NCI-H226 (cell line): ENCODE measurements at places on chromosomes 11 and 22.

DNA sequence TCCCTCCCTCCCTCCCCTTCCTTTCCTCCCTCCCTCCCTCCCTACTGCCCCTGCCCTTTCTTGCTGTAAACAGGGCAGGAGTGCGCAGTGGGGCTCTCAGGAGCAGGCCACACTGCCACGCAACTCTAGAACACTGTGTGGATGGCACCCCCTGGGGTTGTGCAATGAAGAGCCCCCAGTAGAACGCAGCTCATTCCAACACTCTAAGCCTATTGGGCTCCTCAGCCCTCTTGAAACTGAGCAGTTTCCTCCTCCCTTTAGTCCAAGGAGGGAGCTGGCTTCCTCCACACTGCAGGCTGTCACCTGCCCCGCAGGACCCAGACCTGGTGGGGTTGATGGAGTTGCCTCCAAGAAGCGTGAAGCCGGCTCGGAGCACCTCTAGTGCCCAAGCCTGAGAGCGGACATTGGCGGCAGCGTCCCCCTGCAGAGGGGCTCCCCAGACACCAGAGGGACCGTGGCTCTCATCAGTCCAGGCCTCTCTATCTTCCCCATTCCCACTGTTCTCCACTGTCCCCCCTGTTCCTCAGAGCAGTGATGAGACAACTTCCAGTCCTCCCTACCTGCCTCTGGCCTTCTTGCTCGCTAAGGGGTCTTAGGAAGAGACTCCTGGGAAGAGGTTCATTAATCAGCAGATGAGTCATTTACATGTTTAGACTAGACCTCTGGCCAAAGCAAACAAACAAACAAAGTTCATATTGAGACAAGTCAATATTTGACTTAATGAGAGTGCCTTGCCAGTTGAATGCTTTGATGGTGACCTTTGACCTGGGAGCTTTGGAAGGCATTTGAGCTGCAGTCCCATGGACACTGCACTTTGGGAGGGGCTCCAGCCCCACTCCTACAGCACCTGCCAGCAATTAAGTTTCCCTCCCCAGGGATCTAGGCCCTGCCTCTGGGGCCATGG lies 64.0 kb downstream of the RPUSD4 start:
- no peak for DNase-seq

DNA sequence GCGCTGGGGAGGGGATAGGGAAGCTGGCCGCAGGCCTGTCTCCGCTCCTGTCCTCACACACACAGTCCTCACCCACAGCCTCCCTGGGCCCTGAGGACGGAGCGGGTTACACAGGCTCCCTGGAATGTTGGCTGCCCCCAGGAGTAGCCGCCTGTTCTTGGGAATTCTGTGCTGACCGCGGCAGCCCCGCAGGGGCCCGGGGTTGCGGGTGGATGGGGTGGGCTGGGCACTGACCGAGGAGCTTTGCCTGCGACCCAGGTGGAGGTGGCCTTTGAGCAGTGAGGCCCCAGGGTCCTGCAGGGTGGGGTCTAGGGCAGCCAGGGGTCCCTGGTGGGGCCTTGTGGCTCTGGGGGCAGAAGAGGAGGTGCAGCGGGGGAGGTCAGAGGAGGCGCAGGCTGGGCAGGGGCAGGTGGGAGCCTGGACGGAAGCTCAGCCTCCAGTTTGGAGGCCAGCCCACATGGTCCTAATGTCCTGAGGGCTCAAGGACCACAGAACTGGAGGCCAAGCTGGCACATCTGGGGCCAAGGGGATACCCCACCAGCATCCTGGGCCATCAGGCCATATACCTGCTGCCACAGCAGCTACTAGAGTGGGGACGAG lies 6.6 kb upstream of the MRGPRG start:
- DNase-seq: no peak

DNA sequence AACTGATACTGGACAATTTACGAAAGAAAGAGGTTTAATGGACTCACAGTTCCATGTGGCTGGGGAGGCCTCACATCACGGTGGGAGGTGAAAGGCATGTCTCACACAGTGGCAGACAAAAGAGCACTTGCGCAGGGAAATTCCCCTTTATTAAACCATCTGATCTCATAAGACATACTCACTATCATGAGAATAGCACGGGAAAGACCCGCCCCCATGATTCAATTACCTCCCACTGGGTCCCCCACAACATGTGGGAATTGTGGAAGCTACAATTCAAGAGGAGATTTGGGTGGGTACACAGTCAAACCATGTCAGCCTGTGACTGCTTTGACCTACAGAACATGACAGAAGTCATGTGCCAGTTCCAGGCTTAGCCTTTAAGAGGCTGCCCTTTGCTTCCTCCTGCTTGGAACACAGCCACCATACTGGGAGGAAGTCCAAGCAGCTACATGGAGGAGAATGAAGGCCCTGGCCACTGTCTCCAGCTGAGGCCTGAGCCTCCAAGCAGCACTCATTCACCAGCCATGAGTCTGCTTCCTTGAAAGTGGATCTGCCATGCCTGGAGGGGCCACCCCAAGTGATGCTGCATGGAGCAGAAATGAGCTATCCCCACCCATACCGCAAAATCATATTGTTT lies 10.9 kb upstream of the GAL start:
- peak; percentile 37 for DNase-seq

- DNase-seq: peak; percentile 30
Observed at GRCh38 chr11:100354736-100355135, 332.4 kb upstream of the ARHGAP42 start.

GRCh38 chr11:63214093-63214492 lies 29.3 kb downstream of the SLC22A25 start:
- DNase-seq: no peak

GRCh38 chr11:33258631-33259205 lies 1.5 kb downstream of the HIPK3 start:
- peak; percentile 39 for DNase-seq
